AG09319 (cell line): ENCODE measurements at places on chromosomes 11 and 22.

DNA sequence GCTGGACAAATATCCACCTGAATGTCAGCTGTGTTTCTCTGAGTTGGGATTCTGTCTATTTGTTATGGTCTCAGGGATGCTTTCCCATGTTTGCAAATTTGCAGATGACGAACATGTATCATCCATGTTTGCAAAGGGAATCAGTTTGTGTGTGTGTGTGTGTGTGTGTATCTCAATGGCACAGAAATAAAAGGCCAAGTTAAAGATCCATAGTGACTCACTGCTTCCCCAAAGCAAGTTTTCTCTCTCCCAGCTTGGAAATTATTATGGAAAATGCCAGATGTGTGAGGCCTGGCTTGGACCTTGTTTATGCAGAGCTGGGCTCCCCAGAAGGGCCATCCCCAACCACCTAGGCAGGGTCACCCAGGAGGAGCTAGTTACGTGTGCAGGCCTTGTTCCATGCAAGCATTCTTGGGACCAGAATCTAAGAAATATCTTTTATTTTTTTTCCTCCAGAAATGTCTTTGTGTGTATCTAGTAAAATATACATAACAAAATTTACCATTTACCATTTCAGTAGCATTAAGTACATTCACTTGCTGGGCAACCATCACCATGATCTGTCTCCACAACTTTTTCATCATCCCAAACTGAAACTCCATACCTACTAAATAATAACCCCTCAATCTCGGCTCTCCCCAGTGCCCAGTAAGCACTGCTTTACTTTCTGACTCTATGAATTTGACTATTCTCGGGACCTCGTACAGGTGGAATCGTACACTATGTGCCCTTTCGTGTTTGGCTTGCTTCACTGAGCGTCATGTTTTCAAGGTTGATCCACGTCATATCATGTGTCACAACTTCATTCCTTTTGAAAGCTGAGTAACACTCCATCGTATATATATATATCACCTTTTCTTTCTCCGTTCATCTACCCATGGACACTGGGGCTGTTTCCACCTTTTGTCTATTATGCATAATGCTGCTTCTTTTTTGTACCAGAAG lies 56.6 kb upstream of the WNT7B start:
- no peak for DNase-seq

DNA sequence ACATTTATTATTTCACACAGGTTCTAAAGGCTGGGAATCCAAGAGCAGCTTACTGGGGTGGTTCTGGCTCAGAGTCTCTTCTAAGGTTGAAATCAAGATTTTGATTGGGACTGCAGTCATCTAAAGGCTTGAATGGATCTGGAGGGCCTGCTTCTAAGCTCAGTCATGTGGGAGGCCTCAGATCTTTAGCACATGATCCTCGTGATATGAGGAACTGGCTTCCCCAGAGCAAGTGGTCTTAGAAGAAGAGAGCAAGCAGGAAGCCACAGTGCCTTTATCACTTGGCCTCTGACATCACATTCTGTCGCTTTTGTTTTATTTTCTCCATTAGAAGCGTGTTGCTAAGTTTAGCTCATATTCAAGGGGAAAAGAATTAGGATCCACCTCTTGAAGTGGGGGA lies 88.9 kb downstream of the ARFGAP2 start:
- DNase-seq = no peak

DNA sequence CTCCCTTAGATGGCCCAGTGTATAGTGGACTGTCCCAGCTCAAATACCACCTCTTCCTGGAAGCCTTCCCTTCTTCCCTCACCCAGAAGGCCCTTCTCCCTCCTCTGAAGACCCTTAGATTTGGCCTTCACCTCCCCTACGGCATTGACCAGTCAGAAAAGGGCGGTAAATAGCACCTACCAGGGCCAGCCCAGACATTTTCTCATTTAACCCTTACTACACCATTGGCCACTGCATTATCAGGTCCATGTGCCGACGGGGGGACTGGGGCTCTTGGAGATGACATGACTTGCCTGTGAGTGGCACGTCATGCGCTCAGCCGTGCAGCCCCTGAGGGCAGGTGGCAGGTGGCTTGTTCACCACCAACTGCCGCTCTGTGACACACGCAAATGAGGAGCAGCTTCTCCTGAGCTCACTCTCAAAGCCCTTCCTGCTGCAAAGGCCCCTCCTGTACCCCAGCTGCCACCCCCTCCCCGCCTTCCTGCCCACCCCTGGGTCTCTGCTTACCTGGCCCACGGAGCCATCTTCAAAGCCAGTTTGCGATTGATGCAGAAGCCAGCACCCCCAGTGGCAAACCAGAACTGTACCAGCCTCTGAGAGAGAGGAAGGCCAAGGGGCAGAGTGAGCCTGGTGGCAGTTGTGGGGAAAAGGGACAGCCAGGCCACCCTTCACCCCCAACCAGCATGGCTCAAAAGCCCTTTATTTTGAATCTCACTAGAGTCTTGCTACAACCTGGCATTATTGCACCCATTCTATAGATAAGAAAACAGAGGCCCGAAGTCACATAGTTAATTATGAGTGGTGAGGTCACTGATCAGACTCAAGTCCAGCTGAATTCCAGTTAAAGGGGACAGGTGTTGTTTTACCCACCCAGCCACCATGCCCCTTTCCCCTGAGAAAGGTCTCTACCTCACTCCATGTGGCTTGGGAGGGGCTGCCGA lies 9.5 kb downstream of the MFNG start:
- DNase-seq = no peak

- DNase-seq = no peak
These were observed 72.8 kb downstream of the MED15 start for GRCh38 chr22:20580179-20580578.

- DNase-seq = no peak
These were observed 9.9 kb downstream of the MICAL2 start for GRCh38 chr11:12120031-12121008.

- no peak for DNase-seq
These were observed 789.6 kb downstream of the TBC1D22A start for GRCh38 chr22:47552024-47552423.

DNA sequence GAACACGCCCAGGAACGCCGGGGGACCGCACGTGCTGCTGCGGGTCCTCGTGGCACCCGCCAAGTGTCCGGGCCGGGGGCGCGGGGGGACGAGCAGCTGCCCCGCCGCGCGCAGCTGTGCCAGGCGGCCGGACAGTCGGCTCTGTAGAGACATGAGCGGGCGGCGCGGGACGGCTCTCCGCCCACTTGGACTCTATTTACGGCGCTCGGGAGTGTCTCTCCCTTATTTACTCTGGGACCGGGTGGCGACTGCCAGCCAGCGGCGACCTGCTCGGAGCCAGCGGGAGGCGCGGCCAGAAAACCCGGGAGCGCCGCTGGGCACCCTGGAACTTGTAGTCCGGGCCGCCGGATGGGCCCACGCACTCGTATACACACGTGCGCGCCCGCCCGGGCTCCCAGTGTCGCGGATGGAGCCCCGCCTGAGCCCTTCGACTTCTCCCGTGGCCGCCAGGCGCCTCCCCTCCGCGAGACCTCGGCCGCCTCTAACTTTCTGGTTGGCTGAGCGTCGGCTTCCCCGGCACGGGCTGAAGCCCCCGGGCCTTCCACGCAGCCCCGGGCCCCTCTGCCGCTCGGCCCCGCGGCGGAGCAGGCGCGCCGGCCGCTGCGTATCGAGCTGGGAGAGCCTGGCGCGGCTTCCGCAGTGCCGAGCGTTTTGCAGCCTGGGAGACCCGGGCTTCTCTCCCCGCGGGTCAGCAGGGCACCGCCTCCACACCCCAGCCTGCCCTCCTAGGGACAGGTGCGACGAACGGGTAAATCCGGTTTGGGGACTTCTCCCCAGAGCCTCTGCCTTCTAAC lies at the start of gene MACROD1:
Gene MACROD1, minus strand, starts transcription at position 272 of the 794 bp plus-strand sequence. Its CDS starts 119 bp downstream, at position 153.
- peak; percentile 24 for DNase-seq

GRCh38 chr22:46374663-46375474 lies 39.4 kb downstream of the TRMU start:
- no peak for DNase-seq

DNA sequence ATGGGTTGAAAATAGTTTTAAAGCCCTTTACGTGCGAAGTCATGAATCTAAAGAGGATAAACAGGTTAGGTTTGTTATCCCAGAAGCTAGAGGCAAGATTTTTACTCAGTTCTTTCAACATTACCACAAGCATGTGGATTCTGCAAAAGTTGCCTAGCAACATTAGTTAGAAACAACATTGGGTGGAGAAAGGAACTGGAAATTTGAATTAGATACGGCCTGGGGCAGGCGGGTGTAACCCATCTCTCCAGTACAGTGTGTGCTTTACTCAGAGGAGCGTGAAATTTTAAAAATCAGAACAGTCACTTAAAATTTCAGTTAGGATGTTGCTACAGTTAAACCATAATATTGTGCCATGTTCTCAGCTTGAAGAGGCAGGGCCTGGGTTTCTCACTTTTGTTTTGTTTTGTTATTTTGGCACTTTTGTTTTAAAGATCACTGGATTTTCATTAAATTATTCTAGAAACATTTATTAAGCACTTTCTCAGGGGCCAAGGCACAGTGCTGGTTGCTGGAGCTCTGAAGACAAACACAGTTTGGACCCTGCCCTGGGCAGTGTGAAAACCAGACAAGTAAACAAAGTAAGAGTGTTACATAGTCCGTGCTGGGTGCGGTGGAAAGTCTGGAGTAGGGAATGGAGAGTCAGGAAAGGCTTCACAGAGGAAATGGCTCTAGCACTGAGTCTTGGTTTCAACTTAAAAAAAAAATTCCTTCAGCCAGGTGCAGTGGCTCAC lies 4.4 kb upstream of the WEE1 start:
- peak; percentile 91 for DNase-seq

DNA sequence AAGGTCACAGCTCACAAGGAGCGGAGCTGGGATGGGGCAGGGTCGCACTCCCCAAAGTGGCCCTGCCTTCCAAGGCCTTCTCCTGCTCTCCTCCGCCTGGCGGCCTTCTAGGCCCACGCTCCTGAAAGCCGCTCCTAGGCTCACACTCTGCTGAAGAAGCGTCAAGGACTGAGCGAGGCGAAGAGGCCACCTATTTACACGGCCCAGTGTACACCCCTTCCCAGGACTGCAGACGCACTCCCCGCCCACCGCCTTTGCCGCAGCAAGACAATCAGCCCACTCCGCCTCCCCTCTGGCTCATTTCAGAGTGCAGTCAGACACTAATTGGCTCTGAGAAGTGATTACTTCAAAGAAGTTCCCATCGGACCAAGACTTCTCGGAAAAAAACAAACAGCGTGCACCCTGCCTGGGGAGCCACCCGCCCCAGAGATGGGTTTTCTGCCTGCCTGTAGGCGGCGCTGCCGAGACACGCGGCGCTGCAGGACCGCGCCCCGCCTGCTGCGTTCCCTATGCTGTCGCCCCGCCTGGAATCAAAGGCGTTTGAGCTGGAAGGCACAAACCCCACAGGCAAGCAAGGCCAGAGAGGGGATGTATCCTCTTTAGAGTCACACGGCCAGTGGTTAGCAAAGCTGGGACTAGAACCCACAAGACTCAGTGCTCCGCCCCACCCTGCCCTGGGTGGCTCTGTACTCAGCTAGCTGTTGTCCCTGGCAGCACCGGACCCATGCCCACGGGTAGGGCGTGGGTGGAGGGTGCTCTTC lies 414.8 kb downstream of the BUD13 start:
- DNase-seq = no peak

- no peak for DNase-seq
These were observed 22.4 kb downstream of the DUSP8 start for GRCh38 chr11:1549338-1550330.

DNA sequence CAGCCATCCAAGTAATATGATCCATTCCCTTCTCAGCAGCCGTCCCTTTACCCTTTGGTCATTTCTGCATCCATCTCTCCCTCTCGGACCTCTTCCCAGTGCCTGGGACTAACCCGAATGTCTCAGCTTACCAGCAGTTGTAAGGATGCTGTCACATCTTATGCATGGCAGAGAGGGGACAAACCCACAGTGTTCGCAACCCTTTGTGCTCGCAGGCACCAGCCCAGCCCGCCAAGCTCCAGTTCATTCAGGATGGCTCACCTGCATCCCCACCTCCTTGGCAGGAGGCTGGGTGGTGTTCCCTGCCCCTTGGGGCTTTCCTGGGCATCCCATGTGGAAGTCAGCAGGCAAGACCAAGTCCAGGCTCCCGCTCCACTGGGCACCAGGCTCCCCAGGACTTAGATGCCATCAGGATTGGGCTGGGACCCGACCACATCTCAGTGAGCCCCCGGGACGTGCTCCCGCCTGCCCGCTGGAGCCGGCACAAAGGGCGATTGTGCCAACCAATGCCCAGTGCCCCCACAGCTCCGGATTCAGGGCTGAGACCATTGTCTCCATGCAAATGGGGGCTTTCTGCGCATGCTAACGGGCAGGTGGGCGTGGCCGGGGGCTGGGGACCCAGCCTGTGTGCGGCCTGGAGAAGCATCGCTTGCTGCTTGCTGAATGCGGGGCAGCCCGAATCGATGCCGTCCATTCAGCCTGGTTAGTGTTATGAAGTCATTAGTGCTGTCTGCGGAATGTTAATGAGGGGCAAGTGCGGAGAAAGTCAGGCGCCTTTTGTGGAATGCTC lies 108.6 kb downstream of the KCNQ1OT1 start:
- DNase-seq = no peak

- no peak for DNase-seq
These were observed 72.9 kb downstream of the CSNK2A3 start for GRCh38 chr11:11279956-11280689.

GRCh38 chr11:73141309-73142127 lies 600 bp downstream of the FCHSD2 start:
- peak; percentile 25 for DNase-seq

DNA sequence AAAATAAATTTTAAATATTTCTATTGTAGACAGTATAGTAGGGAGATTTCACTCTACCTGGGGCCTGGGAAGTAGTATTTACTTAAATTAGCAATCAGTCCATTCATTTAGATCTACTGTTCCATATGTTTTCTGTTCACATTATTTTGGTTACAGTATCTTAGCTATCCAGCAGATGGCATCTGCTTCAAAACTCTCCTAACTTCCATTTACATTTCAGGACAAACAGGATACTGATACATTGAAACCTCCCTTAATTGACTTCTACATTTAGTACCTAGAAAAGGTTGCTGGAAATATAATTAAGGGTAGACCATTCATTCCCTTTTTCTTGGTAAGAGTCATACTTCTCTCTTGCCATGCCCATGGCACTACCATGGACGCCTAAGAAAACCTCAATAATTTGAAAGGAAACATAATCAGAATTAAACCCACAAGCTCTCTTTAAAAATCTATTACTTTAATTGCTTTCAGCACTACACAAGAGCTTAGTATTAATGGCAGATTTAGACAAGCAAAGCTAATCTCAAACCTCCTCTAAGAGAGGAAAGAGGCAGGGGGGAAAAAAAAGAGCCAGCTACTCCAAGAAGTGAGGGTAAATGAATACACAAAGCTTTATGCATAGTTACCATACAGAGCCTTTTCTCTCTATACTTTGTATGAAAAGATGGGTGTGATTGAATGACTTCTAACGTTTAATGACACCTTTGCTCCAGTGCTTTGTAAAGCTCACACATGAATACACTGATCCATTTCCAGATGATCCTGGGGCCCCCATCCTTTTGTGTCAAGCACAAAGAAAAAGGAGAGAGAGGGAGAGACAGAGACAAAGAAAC lies 131.2 kb upstream of the MTMR2 start:
- no peak for DNase-seq
